ENCODE measurements at places on chromosomes 5 and 9. TPM values are rescaled to one million over a fixed set of nuclear protein-coding genes. Genes with fewer than 3 reads are reported as not detected.

ECSCR gene
- total RNA-seq: not detected

SMU1 gene
- total RNA-seq: 12.6 TPM

DNA sequence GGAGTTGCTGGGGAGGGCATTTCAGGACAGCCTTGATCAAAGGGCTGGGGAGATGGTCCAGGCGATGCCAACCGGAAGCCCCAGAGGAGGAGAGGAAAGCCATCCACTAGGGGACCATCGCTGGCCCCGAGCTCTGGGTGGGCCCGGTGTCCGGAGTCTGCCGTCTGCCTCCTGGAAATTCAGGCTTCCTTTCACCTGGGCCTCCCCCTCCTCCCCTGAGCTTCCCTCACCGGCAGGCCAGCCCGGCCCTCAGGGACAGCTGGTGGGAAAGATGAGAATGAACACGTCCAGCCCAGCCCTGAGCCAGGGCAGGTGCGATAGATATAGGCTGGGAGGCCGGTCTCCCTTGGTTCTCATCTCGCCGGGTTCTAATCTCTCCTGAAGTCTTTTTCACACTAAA lies 17.2 kb downstream of the IRX4 start:
- H3K27me3 ChIP-seq: peaks cover 93% of the 10 kb centered on the region
- H3K4me3 ChIP-seq: no peak overlapping the region
- no peak for DNase-seq
- no peaks in the 10 kb centered on the region for H3K36me3 ChIP-seq
- no peaks in the 10 kb centered on the region for H3K4me1 ChIP-seq
- H3K27ac ChIP-seq: no peak overlapping the region

- no peak overlapping the region for H3K27ac ChIP-seq
- no peak overlapping the region for H3K4me3 ChIP-seq
- no peaks in the 10 kb centered on the region for H3K36me3 ChIP-seq
- H3K27me3 ChIP-seq: no peaks in the 10 kb centered on the region
- H3K4me1 ChIP-seq: peaks cover 16% of the 10 kb centered on the region
Measured at GRCh38 chr9:98328770-98329169, 73.3 kb upstream of the TBC1D2 start.

- no peaks in the 10 kb centered on the region for H3K36me3 ChIP-seq
- H3K27me3 ChIP-seq: peaks cover 17% of the 10 kb centered on the region
- no peaks in the 10 kb centered on the region for H3K4me1 ChIP-seq
- DNase-seq: no peak
- no peak overlapping the region for H3K4me3 ChIP-seq
- H3K27ac ChIP-seq: no peak overlapping the region
Measured at GRCh38 chr9:124503713-124504529, 3.3 kb downstream of the NR5A1 start.

GRCh38 chr5:34627794-34628193 lies 28.3 kb upstream of the RAI14 start:
- H3K27ac ChIP-seq: no peak overlapping the region
- H3K4me3 ChIP-seq: no peak overlapping the region
- no peaks in the 10 kb centered on the region for H3K27me3 ChIP-seq
- H3K36me3 ChIP-seq: no peaks in the 10 kb centered on the region
- peaks cover 7% of the 10 kb centered on the region for H3K4me1 ChIP-seq

- no peaks in the 10 kb centered on the region for H3K36me3 ChIP-seq
- DNase-seq: no peak
- no peaks in the 10 kb centered on the region for H3K4me1 ChIP-seq
- no peaks in the 10 kb centered on the region for H3K27me3 ChIP-seq
- no peak overlapping the region for H3K4me3 ChIP-seq
Measured at GRCh38 chr5:91632871-91633270, 249.8 kb upstream of the ARRDC3 start.

DNA sequence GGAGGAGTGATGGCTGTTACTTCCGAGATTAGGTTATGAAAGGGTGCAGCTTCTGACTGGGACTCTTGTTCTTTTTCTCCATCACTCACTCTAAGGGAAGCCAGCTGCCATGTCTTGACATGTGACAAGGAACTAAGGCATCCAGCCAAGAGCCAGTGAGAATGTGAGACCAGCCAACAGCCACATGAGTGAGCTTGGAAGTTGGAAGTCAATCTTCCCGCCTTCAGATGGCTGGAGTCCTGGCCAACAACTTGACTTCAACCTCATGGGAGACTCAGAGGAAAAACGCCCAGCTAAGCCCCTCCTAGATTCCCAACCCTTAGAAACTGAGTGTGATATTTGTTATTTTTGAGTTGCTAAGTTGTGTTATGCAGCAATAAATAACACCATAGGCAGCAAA lies 201.1 kb downstream of the SNX18 start:
- H3K27ac ChIP-seq: no peak overlapping the region
- H3K4me1 ChIP-seq: no peaks in the 10 kb centered on the region

DNA sequence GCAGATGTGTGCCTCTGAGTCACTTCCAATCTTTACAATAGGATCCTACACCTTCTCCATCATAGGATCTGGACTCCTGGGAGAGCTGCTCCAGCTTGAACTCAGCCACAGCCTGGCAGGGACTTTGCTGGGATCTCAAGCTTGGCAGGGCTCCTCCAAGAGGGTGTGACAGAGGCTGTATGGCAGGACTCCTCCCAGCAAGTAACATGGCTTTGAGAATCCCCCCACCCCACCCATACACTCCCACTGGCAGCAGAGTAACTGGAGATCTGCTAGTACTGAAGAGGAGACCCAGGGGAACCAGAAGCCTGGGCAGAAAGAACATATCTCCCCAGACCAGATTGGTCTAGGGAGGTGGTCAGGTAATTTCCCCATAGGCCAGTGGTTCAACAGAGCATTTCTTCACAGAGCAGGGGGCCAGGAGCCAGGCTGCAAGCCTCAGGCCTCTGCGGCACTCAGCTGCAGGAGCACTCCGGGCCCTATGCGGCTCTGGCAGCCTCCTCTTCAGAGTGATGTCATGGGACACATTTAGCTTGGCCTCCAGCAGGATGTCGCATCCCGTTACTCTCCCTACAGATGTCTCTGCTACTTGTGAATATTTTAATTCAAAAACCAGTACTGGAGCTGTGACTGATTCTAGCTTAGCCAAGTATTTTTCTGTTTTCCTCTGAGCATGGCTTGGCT lies 1.7 kb upstream of the ACSL6 start:
- no peaks in the 10 kb centered on the region for H3K36me3 ChIP-seq
- H3K27ac ChIP-seq: no peak overlapping the region
- H3K4me3 ChIP-seq: no peak overlapping the region

DNA sequence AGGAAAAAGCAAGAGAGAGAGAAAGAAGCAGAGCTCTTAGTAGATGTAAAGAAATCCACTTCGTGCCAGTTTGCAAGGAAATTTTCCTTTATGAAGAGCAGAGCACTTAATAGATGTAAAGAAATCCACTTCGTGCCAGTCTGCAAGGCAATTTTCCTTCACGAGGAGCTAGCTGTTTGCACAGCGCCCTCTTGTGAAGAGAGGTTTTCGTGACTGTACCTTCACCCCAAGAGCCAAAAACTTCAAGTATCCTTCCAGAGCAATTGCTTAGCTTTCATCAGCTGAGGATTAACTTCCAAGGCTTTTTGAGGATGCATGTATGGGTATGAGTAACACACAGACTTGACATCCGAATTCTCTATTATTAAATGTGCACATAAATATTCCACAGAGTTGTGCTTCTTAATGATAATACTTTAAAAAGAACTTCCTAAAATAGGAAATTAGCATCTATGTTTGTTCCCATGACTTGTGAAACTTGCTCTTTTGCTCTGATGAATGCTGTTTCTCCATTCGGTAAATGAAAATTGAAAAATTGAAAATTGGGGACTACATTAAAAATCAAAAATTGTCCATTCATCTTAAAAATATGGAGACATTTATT lies 525.6 kb downstream of the PDE4D start:
- no peak overlapping the region for H3K4me3 ChIP-seq
- DNase-seq: no peak
- no peak overlapping the region for H3K27ac ChIP-seq
- H3K4me1 ChIP-seq: no peaks in the 10 kb centered on the region
- no peaks in the 10 kb centered on the region for H3K36me3 ChIP-seq
- no peaks in the 10 kb centered on the region for H3K27me3 ChIP-seq

DNA sequence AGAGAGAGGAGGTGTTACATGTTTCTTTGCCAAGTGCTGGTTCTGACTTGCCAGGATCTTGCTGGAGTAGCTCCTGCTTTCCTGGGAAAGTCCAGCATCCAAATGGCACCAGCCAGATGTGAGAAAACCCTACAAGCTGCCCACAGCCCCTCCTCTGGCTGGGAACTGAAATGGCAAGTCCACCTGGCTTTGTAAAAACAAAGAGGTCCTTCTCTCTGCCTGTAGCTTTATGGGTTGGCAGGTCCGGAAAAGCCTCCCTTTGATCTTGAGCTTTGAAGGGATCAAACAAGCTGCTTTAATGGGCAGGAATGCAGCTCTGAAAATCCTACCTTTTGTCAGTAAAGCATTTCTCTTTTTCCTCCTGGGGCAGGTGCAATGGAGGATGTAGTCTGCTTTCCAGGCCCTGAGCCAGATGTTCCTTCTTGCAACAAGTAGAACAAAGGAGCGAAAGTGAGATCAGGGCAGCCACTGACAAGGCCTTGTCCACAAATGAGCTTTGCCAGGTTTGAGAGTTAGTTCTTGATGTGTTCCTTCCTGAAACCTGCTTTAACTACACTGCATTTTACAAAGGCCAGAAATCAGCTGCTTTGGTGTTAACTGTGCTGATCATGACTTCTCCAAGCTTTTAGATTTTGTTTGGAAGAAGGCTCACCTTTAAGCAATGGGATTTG lies 456.7 kb downstream of the ZNF608 start:
- no peak overlapping the region for H3K4me3 ChIP-seq
- DNase-seq: no peak
- H3K27ac ChIP-seq: no peak overlapping the region
- H3K36me3 ChIP-seq: no peaks in the 10 kb centered on the region
- H3K27me3 ChIP-seq: no peaks in the 10 kb centered on the region

- DNase-seq: no peak
- H3K4me3 ChIP-seq: no peak overlapping the region
- no peak overlapping the region for H3K27ac ChIP-seq
Measured at GRCh38 chr9:91586282-91586681, 162.7 kb upstream of the NFIL3 start.
